ENCODE measurements at places on chromosomes 1 and 21.

DNA sequence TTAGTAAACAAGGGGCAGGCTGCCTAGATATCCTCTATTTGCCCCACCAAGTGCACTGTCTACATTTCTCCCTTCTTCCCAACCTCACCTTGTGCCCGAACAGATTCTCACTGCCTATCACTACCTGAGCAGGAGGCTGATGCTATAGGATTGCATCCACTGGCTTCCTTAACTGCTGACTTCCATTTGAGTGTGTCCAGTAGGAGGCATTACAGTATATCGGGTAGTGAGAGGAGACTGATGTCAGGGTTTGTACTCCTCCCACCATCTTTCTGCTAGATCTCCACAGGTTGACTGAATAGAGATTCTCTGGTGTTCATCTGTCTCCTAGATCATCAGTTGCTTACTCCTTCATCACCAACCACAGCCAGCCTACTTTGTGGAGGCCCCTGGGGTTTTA is 796.3 kb downstream of the LRRIQ3 start:
- no peak for DNase-seq

DNA sequence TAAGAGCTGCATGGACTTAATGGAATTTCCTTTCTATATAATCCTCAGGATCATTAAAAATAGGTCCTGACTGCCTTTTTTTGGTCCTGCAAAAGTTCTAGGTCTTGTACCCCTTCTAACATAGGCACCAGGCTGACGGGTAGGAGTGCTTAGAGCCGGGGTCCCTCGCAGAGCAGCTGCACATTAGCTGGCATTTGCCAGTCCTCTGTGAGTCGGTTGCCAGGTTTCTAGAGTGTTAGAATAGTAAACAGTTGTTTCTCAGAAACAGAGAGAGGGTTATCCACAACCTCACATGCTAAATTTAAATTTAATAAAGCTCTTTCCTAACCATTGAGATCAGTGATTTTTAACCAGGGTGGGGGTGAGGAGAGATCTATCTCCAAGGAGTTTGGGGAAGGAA is 35.4 kb upstream of the HEATR1 start:
- DNase-seq, result no peak

- DNase-seq, result no peak
Observed at GRCh38 chr1:25204797-25205480, 27.4 kb downstream of the SYF2 start.

- no peak for DNase-seq
Observed at GRCh38 chr1:39407896-39408640, 83.4 kb upstream of the BMP8A start.

DNA sequence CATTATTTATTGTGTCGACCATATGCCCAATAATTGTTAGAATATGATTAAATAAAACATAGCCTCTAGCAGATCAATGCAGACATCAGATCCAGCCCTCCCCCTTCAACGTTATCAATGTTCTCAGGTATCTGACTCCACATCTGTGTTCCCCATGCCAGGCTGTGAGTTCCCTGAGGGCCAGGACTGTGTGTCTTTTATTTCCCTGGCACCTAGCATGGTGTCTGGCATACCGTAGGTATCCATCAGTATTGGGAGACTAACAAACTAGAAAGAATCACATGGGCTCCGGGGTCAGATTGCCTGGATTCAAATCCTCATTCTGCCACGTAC is 48.3 kb downstream of the SDC3 start:
- DNase-seq, result no peak
